ENCODE measurements at places on chromosomes 7 and 10. TPM values are rescaled to one million over a fixed set of nuclear protein-coding genes. Genes with fewer than 3 reads are reported as not detected.

LIPM gene
- total RNA-seq, result not detected

PIK3AP1 gene
- not detected for total RNA-seq

KCP gene
- not detected for total RNA-seq

CFAP46 gene
- 4.8 TPM for total RNA-seq

LIPJ gene
- not detected for total RNA-seq

ANXA8L1 gene
- total RNA-seq, result not detected

NFE2L3 gene
- 34.1 TPM for total RNA-seq

UPK3B gene
- total RNA-seq, result not detected

AKR1D1 gene
- total RNA-seq, result not detected

HOXA9 gene
- 0.18 TPM for total RNA-seq
